ENCODE measurements at places on chromosomes 6 and 20.

GRCh38 chr6:13550656-13551055, 23.7 kb upstream of the SIRT5 start:
- no peak for DNase-seq

- DNase-seq = no peak
Measured at GRCh38 chr6:133855991-133856370, 32.9 kb upstream of the TCF21 start.

- DNase-seq = no peak
Measured at GRCh38 chr20:59747671-59748515, 143.6 kb downstream of the PHACTR3 start.

- DNase-seq = no peak
Measured at GRCh38 chr20:39935901-39936300, 753.1 kb downstream of the MAFB start.
